GM23338 (cell line): ENCODE measurements at places on chromosomes 5 and 9. TPM values are rescaled to one million over a fixed set of nuclear protein-coding genes. Genes with fewer than 3 reads are reported as not detected.

The UBQLN1 gene
- 78.2 and 90.5 TPM in 2 replicates for polyA plus RNA-seq

The GARIN3 gene
- polyA plus RNA-seq = not detected in 2 replicates

The CYSRT1 gene
- 2.0 and 3.2 TPM in 2 replicates for polyA plus RNA-seq

The LMNB1 gene
- 20.1 and 21.5 TPM in 2 replicates for polyA plus RNA-seq

The RAI14 gene
- polyA plus RNA-seq = 46.7 and 58.8 TPM in 2 replicates

The CCNI2 gene
- 0.55 and 1.1 TPM in 2 replicates for polyA plus RNA-seq

The B4GALT1 gene
- polyA plus RNA-seq = 6.3 and 7.0 TPM in 2 replicates

The IFT74 gene
- 20.9 and 30.0 TPM in 2 replicates for polyA plus RNA-seq

The MLANA gene
- polyA plus RNA-seq = 0.38 TPM in 1 of 2 replicates, not detected in the other

The BAAT gene
- polyA plus RNA-seq = 0.08 and 0.12 TPM in 2 replicates

The TAF11L7 gene
- polyA plus RNA-seq = not detected in 2 replicates
